AML-193 (cell line): ENCODE measurements at places on chromosomes 1 and 21.

- no peak for DNase-seq
These were observed 2.5 kb downstream of the SHISAL2A start for GRCh38 chr1:52635321-52636089.

GRCh38 chr1:94031154-94031553 lies 89.8 kb downstream of the ABCA4 start:
- DNase-seq = no peak

- no peak for DNase-seq
These were observed 244.0 kb downstream of the DNM3 start for GRCh38 chr1:172085317-172085716.

GRCh38 chr1:42137766-42138165 lies 15.4 kb upstream of the GUCA2B start:
- no peak for DNase-seq

DNA sequence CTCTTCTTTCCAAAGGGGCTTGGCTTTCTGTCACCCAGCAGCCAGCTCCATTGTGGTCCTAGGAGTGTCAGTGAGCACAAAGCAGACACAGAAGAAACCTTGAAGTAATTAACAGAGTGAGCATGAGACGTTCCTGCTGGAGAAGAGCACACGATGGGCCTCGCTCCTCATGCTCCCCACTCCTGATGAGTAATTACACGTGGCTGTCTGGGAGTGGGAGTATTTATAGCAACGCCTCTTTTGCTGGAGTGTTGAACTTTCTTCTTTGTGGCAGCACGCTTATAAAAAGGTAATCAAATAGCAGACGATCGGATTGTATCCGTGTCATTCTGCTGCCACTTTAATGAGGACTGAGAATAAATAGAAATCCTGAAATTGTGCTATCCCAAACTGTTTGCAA lies 185.8 kb downstream of the CAMTA1 start:
- no peak for DNase-seq

DNA sequence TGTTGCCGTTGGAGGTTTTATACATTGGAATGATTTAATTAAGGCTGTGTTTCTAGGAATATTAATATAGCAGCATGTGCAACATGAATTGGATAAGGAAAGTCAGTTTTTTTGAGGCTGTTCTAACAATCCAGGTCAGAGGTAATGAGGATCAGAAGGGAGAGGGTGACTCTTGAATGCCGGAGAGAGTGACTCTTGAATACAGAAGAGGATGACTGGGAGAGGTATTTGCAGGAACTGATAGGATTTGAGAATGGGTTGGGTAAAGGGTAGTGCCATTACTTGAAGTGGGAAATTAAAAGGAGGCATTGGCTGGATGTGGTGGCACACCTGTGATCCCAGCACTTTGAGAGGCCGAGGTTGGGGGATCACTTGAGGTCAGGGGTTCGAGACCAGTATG lies 55.6 kb upstream of the MACF1 start:
- no peak for DNase-seq

DNA sequence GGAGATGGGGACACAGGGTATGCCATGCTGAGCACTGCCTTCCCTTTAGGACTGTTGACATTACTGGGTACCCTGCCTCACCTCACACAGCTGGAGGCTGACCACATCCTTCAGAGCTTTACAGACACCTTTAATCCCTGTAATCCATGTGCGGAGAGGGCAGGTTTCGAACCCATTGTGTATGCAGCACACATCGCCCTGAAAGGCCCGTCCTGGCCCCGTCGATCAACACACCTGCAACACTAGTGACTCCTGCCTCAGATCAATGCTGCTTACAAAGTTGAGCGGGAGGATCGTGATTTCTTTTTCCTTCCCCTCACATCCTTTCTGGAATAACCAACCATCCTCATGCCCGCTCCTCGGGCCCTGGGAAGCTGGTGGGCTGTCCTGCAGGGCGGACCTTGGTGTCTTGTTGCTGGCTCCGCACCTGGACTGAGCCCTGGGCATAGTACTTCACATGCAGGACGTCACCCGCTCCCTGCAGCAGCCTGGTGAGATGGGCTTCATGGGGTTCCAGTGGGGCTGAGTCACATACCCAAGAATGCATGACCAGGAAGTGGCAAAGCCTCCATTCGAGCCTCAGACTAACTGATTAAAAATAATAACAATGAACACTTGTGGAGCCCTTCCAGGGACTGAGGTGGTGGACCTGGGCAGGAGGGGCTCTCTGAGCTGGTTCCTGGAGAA lies 403.6 kb downstream of the PTPRU start:
- DNase-seq = no peak

GRCh38 chr1:224727351-224728289 lies 111.5 kb downstream of the CNIH3 start:
- no peak for DNase-seq

DNA sequence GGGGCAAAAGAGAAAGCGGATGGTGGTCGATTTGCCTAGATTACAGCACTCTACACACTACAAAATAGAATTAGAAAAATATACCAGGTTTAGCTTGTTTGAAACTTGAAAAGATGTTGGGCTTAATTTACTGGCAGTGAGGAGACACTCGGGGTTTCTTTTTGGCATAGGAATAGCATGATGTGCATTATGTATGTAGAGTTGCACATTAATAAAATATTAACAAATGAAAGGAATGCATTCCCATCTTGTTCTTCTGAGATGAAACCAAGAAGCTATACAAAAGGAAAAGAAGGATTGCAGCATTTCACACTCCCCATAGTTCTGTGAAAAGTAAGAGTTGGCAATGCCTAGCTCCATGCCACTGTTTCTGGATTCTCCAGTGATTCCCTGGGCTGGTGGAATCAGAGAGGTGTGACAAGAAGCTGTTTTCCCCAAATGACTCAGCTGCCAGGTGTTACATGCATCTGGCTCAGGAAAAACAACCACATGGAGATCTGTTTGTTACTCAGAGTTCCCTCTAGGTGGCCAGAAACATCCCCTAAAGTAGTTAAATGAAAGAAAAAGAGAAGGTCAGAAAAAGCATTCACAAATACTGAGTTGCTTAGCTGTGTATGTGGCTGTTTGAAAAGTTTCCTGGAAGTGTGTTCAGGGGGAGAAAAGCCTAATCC lies 115.6 kb downstream of the UCK2 start:
- DNase-seq = no peak

- DNase-seq = no peak
These were observed 96.7 kb upstream of the HP1BP3 start for GRCh38 chr1:20883766-20884165.

DNA sequence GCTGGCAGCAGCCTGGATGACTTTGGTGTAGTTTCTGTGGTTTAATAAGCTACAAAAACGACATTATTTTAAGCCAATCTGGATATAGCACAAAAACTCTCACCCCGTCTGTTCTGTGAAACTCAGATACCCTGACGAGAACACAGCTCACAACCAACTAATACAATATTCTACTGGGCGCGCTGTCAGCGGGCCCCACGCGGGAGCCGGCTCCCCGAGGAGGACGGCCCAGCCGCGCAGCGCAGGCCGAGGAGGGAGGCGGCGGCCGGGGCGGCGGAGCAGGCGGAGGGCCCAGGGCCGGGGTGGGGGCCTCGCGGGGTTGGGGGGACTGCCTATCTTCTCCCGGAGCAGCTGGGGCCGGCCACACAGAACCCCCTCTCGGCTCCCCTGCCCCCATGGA lies 87.2 kb upstream of the POU3F1 start:
- no peak for DNase-seq

DNA sequence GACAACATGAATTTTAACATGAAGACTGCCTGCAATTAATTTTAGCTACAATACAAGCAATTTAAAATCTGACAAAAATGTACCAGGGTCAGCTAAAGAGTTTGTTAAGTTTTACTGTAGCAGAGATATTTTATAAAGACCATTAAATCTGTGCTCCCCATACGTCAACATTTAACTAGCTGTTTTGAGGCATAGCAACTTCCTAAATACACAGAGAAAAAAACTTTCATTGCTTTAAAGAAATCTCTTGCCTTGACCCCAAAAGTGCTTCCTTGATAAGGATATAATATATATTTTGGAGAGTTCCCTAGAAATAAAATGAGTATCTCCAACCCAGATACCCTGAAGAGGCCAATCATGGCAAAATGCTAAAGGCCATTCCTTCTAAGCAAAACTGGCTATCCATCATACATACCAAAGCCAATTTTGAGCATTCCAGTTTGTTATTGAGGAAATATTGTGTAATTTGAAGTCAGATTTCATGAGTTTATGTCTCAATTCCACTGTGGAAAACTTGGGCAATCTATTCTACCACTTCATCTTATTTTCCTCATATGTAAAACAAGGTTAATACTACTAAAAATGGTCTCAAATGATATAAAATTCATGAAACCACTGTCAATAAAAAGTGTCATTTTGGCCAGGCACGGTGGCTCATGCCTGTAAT lies 19.1 kb downstream of the ASPM start:
- no peak for DNase-seq

DNA sequence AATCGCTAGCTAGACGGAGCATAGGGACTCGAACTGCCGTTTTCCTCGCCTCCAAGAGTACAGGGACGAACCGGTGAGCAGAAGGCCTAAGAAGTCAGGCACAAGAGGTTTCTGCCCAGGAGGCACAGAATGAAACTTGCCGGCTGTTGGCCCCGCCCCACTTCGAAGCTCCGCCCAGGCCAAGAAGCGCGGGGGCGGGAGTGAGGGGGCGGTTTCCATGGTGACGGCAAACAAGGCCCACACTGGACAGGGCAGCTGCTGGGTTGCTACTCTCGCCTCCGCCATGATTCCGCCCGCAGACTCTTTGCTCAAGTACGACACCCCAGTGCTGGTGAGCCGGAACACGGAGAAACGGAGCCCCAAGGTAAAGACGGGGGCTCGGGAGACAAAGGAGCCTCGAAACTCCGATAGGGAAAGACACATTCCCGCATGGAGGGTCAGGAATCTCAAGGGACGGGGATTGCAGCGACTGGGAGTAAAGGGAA lies at the start of gene DNALI1:
TSS of gene DNALI1 (plus strand) at position 229 of the 485 bp plus-strand sequence. CDS start at position 284, 55 bp downstream.
- no peak for DNase-seq

GRCh38 chr1:5765997-5766913 lies 226.0 kb downstream of the NPHP4 start:
- no peak for DNase-seq

DNA sequence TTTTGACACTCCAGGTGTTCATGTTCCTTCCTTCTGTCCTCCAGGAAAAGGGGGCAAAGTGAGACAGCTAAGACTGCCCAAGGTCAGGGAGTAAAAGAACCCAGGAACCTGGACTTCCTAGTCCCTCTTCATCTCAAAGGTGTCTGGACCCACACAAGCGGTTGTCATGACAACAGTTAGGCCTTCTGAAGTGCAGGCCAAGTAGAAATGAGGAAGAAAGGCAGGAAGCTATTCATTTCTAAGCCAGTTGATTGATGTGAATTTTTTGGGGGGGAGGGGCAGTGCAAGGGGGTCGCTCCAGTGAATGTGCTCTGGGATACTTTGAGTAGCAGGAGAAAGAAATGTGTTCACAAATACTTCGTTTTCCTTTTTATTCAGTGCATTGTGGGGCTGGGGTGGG lies 114.3 kb downstream of the NAV1 start:
- no peak for DNase-seq

- peak; percentile 91 for DNase-seq
These were observed 27.7 kb downstream of the PADI3 start for GRCh38 chr1:17276568-17276967.

GRCh38 chr1:151968058-151968457 lies 25.6 kb downstream of the S100A10 start:
- DNase-seq = peak; percentile 49
